H1 (cell line): ENCODE measurements at places on chromosomes 11 and 22. TPM values are rescaled to one million over a fixed set of nuclear protein-coding genes. Genes with fewer than 3 reads are reported as not detected.

CHEK2 gene
- total RNA-seq = 73.8 and 74.9 TPM in 2 replicates

GRCh38 chr22:42473484-42474193 is 41.4 kb upstream of the NFAM1 start:
- no peak for DNase-seq

DNA sequence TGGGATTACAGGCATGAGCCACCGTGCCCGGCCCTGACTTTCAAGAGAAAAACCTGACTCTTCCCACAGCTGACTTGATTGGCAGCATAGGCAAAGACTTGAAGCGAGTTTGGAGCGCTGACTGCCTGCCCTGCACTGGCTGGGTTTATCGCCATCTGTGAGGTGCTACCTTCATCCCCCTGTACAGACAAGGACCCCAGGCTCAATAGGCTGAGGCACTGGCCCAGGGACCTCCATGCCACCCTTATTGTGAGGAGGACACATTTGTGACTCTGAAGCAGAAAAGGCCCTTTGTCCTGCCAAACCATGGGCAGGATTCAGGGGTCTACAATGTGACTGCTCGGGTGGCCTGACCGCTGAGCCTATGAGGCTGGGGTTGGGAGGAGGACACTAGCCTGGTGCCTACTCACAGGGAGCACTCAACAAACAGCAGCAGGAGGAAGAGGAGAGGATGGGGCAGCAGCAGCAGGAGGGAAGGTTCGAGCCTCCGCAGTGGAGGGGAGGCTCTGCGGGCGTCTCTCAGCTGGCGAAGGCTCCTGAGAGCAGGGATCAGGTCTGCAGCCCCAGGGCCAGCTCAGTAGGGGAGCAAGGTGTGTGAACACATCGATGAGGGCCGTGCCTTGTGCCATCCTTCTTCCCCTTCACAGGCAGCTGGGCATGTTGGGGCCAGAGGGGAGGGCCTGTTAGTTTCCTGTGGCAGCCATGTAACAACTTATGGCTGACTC is 72.9 kb upstream of the WNT7B start:
- DNase-seq = no peak

GRCh38 chr11:97856666-97857065 is 1164.1 kb upstream of the CNTN5 start:
- peak; percentile 46 for DNase-seq

MMP13 gene
- not detected in 2 replicates for total RNA-seq

PTGDR2 gene
- 0.11 TPM in 1 of 2 replicates, not detected in the other for total RNA-seq

DNA sequence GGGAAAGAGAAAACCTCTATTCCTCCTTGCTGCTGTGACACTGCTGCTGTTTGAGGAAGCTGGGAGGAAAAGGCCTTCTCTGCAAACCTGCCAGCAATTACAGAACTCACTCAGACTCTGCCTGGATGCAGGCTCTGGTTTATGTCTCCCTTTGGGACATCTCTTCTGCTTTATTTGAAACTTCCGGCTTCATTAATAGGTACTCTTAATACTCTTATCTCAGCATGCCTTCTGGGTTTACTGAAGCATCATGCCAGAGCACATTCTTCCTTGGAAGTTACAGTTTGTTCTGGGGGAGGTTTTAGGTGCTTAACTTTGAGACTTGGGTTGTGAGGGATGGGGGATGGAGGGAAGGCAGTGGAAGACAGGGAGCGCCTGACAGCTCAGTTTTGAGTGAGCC is 79.9 kb downstream of the NAV2 start:
- DNase-seq = no peak

GRCh38 chr11:58524232-58525036 is 16.5 kb upstream of the OR5B21 start:
- peak; percentile 76 for DNase-seq

DNA sequence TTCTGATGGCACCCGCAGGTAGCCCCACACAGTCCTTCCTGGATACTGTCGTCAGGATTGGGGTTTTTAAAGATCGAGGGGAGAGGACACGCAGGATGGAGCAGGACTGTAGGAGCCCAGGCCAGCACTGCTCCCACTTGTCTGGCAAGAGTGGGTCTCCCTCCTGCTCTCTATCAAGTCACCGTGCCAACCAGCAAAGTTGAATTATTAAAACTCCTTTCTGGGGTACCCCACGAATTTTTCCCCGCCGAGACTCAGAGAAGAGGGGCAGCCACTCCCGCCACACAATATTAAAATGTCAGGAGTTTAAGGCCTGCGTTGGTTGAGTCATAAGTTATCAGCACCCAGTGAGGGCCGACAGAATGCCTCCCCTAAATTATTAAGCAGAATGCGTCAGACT is 10.1 kb downstream of the LMO1 start:
- DNase-seq = peak; percentile 14

DNA sequence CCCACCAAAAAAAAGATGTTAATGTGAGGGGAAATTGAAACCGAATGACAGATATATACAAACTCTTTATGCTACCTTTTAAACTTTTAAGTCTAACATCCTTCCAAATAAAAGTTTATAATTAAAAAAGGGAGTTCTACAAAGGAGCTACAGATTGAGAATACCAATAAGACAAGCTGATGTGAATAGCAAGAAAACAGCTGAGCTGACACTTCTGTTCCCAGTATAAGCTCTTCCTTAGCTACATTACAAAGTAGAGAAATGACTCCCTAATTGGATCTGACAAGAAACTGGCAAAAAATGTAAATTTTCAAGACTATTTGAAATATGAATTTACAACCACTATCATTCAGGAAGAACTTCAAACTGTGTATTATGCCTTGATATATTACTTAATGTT is 294.6 kb upstream of the SYN3 start:
- DNase-seq = no peak

GRCh38 chr22:17772249-17772957 is 1.9 kb downstream of the BID start:
- no peak for DNase-seq

CRYBB3 gene
- 0.58 TPM in 1 of 2 replicates, not detected in the other for total RNA-seq

GRCh38 chr11:126514061-126514693 is 158.7 kb downstream of the ST3GAL4 start:
- DNase-seq = no peak

- DNase-seq = no peak
Observed at GRCh38 chr11:79744941-79745340, 304.1 kb upstream of the TENM4 start.

SERPINH1 gene
- 420 and 424 TPM in 2 replicates for total RNA-seq

DNA sequence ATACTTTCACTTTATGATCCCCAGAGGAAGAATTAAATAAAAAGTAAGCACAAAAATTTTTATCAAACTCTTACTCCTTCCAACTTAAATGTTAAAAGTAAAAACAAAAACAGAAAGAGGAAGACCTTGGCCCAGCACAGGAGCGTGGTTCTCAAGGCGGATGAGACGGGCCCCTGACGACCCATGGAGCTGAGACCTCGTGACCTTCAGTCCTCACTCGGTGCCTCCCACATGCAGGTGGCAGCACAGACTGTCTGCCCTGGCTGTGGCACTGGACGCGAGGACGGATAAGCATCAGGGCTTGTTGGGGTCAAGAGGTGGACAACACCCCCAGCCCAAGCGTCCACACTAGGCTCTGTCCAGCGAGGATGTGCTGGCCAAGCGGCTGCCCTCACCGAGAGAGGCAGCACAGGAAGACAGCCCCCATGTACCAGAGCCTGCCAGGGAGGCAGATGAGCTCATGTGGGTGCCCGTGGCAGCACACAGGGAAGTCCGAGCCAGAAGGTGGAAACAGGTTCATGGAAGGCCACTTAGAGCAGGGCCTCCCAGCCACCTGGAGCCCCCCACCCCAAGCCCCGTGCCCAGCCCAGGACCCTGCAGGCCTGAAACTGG is 1389.8 kb downstream of the TBC1D22A start:
- DNase-seq = no peak

DNA sequence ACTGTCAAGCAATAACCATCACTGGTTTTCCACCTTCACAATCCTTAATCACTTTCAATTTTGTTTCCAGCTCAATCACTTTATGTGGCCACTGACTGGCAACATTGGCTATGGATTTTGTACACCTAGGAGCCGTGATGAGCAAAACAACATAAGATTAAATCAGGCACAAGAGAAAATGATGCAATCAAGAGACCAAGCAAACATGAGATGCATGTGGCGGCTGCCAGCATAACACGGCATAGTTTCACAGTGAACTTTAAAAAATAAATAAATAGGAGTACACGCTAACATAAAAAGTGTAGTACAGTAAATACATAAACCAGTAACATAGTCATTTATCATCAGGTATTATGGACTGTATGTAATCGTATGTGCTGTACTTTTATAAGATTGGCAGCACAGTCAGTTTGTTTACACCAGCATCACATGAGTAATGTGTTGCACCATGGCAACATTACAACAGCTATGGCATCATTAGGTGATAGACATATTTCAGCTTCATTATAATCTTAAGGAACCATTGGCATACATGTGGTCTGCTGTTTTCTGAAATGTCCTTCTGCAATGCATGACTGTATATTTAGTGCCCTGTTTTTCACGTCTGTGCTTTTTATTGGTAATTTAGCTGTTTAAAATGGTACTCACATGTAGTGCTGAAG is 83.3 kb upstream of the PRDM11 start:
- DNase-seq = no peak

DNA sequence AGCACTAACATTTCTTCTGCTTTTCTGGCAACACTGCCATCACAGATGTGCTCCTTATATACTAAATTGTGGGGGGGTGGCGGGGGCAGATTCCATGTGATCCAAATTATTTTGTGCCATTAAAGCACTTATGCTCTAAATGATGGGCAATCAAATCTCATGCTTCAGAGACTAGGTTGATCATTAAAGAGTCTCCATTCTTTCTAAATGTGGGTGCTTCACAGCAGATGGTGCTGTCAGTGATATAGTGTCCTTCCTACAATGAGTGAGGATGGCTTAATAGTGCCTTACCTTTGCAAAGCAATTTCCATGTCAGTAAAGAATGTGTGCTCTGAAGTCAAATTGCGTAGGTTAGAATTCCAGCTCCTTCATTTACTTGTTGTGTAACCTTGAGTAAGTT is 589.8 kb downstream of the ETS1 start:
- DNase-seq = no peak

IL10RA gene
- total RNA-seq = 0.11 and 0.31 TPM in 2 replicates

- no peak for DNase-seq
Observed at GRCh38 chr11:33387996-33388395, 130.8 kb downstream of the HIPK3 start.

ZPR1 gene
- total RNA-seq = 70.5 and 81.2 TPM in 2 replicates

GRCh38 chr11:21653951-21654421 is 538.9 kb upstream of the ANO5 start:
- DNase-seq = no peak

ADAMTS8 gene
- total RNA-seq = 15.5 and 16.6 TPM in 2 replicates

GRCh38 chr11:69249311-69250185 is 44.4 kb upstream of the MYEOV start:
- peak; percentile 13 for DNase-seq

DNA sequence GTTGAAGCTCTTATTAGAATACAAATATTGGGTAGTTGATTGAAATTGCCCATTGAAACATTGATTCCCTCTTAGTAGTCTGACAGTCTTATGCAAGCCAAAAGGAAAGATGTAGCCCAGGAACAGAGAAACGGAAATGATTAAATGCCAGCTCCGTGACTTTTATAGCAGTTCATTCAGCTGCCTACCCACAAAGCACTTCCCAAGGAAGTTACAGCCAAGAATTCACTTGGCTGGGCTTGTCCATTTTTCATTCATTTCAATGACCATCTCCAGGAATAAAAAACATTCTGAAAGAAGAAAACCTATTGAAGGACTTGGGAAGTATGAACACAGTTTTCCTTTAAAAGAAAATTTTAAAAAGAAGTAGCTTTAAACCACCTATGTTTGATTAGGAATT is 62.0 kb downstream of the NCAM1 start:
- DNase-seq = no peak

SLC17A6 gene
- 0.73 and 1.6 TPM in 2 replicates for total RNA-seq

DNA sequence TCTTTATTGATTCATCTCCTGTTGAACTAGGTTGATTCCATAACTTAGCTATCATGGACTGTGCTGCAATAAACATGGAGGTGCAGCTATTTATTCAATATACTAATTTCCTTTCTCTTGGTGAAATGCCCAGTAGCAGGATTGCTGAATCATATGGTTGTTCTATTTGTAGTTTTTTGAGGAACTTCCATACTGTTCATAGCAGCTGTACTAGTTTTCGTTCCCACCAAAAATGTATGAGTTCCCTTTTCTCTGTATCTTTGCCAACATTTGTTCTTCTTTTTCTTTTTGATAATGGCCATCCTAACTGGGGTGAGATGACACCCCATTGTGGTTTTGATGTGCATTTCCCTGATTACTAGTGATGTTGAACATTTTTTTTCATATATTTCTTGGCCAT is 87.2 kb upstream of the NAV2 start:
- no peak for DNase-seq

DNA sequence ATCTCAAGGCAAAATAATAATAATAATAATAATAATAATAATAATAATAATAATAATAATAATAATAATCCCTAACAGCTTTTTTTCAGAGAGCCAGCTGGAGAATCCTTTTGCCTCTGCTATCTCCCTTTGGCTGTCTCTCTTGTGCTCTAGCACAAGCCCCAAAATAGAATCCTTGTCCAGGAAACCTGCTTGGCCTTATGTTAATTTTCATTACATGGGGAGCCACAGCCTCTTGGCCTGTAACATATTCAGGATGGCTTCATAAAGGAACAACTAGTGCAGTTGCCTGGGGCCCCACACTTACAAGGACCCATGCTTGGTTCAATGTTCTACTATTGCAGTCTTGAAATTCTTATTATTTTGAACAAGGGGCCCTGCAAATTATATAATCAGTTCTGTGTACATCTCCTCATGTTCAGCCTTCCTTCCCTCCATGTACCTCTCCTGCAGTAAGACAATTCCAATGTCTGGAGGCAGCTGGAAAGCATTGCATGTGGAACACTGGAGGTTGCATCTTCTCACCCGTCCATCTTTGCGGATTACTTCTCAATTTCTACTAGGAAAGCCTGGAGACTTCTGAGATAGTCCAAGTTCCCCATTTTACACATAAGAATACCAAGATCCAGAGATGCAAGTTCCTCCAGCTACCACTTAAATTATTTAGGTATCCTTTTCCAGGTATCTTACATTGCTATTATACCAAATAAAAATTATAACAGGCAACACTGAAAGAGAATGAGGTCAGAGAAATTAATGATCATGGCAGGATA is 37.8 kb upstream of the SORL1 start:
- DNase-seq = no peak

KRTAP5-1 gene
- not detected in 2 replicates for total RNA-seq

DNA sequence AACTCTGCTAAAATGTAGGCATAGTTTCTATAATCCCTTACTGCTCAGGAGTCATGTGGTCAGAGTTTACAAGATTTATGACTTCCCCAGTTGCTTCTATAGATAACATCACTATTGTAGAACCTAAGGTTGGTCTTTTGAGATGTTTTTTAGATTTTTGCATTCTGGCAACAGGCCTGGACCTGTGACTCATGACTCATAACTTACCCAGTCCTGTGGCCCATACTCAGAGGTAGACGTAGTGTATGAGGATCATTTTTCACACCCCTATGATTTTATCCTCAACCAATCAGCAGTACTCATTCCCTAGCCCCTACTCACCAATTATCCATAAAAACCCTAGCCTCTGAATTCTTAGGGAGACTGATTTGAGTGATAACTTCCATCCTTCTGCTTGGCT is 384.4 kb upstream of the DDI1 start:
- DNase-seq = no peak
